ENCODE measurements at places on chromosomes 2 and 18.
A peak's percentile ranks its signal among the peaks of the same experiment; 100 is the strongest.

- DNase-seq: no peak
These were observed 213.6 kb upstream of the CELF4 start for GRCh38 chr18:37779220-37779619.

GRCh38 chr18:32851936-32852335 lies 79.1 kb upstream of the KLHL14 start:
- DNase-seq: no peak

- DNase-seq: no peak
These were observed 20.9 kb downstream of the MTCL1 start for GRCh38 chr18:8726281-8726680.

DNA sequence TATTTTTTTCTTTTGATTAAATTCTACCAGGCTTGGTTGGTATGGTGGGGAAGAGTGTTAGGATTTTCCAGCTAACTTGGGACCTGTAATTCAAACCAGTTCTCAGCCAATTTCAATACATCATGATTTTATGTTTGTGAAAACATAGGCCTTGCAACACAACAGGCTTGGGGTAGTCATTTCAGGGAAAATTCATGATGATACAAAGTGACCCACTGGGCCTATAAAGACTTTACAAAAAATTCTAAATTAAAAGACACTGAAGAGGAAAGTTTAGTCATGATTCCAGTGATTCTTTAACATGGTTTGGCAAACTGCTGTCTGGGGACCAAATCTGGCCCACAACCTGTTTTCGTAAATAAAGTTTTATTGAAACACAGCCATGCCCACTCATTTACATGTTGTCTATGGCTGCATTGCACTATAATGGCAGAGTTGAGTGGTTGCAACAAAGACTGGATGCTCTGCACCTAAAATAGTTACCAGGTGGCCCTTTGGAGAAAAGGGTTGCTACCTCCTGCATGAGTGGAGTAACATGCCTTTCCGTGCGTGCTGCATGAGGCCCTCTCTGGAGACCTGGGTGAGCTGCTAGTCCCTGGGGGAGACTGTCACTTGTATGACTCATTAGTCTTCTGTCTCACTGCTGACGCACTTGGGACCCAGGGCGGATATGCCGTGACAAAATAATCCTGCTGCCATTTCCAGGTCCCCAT lies 73.6 kb downstream of the NPAS2 start:
- DNase-seq: no peak

- DNase-seq: no peak
These were observed 36.5 kb downstream of the EIF4E2 start for GRCh38 chr2:232586943-232587505.

DNA sequence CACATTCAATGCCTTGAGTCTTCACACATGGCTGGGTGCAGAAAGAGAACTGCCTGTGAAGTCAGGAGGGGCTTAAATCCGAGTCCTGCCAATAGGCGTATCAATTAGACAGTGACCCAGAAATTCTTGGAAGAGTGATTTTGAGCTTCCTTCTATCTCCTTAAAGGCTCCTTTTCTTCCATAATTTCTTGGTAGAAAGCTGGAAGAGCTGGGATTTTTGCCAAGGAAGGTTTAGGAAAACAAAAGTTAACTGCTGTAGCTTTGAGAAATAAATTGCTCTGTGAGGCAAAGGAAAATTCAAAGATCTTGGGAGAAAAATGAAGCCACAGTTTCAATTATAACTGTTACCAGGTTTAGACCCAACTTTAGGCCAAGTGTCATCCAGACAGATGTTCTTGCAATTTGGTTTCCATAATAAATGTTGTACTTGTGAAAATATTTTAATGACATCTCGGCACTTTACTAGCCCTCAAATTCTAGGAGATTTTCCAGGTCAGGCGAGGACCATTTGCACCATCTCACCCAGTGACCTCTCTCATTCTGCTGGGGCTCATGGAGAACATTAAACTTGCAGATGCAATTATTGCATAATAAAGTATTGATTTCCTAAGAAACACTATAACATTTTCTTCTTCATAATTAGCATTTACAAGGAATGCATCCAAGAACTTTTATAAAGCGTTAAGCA lies 329.7 kb upstream of the MEIS1 start:
- no peak for DNase-seq

- no peak for DNase-seq
These were observed 50.3 kb upstream of the CCDC85A start for GRCh38 chr2:56133441-56133840.

DNA sequence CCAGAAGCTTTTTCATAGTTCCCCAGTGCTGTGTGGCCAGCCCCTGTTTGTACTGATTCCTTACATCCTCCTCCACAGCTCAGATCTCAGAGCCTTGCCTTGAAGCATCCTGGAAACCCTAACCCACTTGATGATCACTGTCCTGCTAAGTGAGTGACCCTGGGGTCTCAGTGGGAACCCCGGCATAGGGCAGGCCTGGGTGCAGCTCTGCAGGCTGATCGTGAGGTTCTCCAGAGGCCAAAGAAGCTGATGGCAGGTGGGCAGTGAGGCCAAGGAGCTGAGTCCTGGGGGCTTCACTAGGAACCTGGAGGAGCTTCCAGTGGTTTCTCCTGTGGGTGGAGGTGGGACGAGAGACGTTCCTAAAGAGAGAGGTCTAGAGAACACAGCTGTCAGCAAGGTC lies 47.4 kb upstream of the BIN1 start:
- no peak for DNase-seq

- DNase-seq: peak; percentile 43
These were observed 43.4 kb downstream of the ZCCHC2 start for GRCh38 chr18:62566199-62566598.

GRCh38 chr2:240603846-240604245 lies 17.3 kb downstream of the CAPN10 start:
- no peak for DNase-seq

DNA sequence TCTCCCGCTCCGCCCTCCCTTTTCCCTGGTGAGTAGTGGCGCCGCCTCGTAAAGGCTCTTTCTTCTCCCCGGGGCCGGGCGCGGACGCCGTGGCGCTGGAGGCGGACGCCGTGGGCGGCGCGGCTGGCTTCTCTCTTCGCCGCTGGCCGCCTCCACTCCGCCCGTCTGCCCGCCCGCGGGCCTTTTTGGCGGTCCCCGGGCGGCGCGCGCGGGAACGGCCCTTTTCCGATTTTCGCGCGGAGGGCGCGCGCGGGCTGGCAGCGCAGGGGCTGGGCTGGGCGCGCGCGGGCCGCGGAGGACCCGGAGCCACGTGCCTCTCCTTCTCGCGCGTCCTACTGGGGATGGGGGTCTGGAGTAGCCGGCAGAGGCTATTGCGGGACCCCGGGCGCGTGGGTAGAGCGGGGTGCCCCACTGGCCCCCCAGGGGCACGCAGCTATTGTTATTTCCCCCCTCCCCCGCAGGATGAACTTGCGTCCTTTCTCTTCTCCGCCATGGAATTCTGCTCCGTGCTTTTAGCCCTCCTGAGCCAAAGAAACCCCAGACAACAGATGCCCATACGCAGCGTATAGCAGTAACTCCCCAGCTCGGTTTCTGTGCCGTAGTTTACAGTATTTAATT lies 472 bp downstream of the SLC20A1 start:
- DNase-seq: no peak

DNA sequence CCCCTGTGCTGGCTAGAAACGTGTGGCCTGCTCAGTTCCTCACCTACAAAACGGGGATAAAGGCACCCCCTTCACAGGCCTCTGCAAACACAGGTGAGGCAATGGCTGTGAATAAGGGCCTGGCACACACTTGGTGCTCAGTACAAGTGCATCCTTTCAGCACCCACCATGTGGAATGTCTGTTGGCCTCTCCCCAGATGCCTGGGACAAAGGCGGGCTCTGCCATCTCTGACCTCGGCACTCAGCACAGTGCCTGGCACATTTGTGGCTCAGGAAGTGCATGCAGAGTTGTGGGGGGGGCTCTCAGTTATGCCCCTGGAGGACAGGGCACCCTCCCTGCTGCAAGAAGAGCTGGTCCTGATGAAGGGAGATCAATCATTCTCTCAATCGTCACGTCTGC lies 224.6 kb upstream of the RAB6C start:
- no peak for DNase-seq

- DNase-seq: no peak
These were observed 815.1 kb downstream of the CPS1 start for GRCh38 chr2:211371465-211371864.

DNA sequence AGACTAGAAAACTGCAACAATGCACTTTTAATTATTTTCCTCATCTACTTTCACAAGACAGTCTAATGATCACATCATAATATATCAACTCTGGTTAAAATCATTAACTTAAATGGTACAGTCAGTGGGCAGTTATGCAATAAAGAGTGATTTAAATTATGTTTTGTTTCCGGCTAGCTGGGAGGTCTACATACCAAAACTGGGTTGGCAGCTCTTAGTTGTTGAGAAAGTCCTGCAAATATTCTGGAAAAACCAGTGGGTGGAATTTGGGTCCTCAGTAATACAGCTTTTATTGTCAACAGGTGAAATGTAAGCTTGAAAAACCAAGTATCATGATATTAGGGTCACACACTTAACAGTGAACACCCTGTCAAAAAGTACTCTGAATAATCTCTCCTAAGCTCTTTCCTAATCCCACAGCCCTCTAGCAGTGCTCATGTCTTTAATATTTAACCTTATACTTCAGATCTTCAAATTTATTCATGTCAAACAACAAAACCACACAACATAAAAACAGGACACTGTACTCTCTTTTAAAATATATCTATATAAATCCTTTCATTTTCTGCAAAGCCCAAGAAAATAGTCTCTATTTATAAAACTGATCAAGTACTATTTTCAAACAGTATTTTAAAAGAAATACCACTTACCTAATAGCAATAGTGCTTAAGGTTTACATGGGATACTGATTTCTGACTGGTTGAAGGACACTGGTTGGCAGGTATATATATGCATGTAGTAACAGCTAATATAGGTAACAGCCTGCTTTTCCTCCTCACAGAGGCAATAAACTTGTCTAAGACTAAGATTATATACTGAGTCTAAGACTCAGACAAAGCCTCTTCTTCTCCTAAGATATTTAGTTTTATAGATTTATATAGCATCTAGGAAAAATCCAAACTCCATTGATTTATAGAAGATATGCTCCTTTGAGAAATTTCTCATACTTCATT lies 103.8 kb downstream of the GAREM1 start:
- DNase-seq: no peak

GRCh38 chr2:217195658-217196446 lies 336.0 kb upstream of the TNP1 start:
- no peak for DNase-seq

- DNase-seq: no peak
These were observed 22.5 kb upstream of the NEB start for GRCh38 chr2:151756820-151757219.

GRCh38 chr2:223418131-223418530 lies 184.0 kb downstream of the SCG2 start:
- no peak for DNase-seq

GRCh38 chr18:63539904-63540510 lies 2.2 kb upstream of the SERPINB12 start:
- DNase-seq: no peak

GRCh38 chr2:28327581-28327955 lies 65.1 kb upstream of the FOSL2 start:
- DNase-seq: no peak

GRCh38 chr18:39802648-39803229 lies 2152.3 kb upstream of the PIK3C3 start:
- no peak for DNase-seq

DNA sequence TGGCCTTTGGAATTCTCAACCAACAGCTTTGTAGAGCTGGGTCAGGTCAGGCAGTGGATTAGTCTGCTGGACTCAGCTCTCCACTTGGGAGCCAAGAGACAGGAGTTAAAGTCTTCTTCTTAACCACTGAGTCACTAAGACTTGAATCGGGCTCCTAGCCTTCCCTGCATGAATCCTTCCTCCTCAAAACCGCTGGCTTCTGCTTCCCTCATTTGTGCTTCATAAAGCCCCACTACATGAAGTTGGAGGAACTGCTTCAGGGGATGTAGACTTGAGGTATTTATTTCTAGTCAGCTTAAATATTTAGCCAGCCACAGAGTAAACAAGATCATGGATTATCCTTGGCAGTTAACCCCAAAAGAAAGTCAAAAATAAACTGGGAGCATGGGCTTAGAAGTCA lies 536.3 kb upstream of the TNP1 start:
- DNase-seq: no peak

- no peak for DNase-seq
These were observed 210.9 kb upstream of the OSR1 start for GRCh38 chr2:19569300-19569791.

GRCh38 chr2:97736185-97736584 lies 22.8 kb downstream of the ZAP70 start:
- no peak for DNase-seq

DNA sequence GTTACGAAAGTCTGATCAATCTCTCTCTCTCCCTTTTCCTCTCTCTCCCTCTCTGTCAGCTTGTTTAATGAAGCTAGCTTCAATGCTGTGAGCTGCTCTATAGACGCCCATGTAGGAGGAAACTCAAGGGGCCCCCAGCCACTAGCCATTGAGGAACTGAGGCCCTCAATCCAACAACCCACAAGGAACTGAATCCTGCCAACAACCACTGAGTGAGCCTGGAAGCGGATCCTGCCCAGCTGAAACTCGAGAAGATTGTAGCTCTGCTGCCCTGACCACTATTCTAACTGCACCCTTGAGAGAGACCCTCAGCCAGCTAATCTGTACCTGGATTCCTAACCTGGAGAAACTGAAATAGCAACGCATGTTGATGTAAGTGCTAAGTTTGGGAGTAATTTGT lies 129.2 kb downstream of the BCL11A start:
- no peak for DNase-seq

- DNase-seq: no peak
These were observed 1081.2 kb downstream of the SOCS6 start for GRCh38 chr18:71370095-71370494.

DNA sequence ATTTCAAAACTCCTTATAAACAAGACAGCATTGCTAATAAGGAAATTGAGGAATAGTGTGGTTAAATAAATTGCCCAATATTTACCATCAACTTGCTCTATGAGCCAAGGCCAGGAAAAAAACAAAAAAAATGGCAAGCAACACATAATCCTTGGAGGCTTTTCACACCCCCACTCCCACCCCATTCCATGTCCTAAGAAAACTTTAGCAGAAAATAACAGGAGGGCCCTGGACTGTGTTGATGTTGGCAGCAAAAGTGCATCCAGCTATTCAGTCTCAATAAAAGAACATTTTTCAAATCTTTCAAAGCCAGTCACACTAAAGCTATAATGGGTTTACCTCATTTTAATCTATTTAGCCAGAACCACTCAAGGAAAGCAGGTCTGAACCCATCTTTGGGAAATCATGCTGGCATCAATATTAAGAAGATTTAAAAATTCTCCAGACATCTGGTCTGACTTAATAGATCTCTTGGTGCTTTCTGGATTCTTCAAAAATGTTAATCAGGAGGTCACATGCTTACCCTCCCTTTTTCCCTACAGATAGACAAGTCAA lies 34.6 kb upstream of the STK17B start:
- DNase-seq: no peak

GRCh38 chr2:177106212-177106611 lies 106.4 kb upstream of the HNRNPA3 start:
- no peak for DNase-seq

GRCh38 chr2:191512216-191512835 lies 165.6 kb upstream of the NABP1 start:
- DNase-seq: no peak

- DNase-seq: no peak
These were observed 70.6 kb downstream of the B3GNT2 start for GRCh38 chr2:62266433-62267038.
